ENCODE measurements at places on chromosomes 6 and 20. TPM values are rescaled to one million over a fixed set of nuclear protein-coding genes. Genes with fewer than 3 reads are reported as not detected.

Gene HDGFL1
- not detected for total RNA-seq

Gene LPA
- total RNA-seq: not detected

Gene SPTLC3
- 0.08 TPM for total RNA-seq

Gene IL17A
- total RNA-seq: 0.61 TPM

Gene TJAP1
- total RNA-seq: 45.8 TPM

Gene KIF16B
- 3.2 TPM for total RNA-seq

Gene ORC3
- 34.8 TPM for total RNA-seq

Gene ETV7
- 0.38 TPM for total RNA-seq

Gene BFSP1
- total RNA-seq: 0.34 TPM

Gene BPIFB6
- not detected for total RNA-seq

Measured in activated CD8-positive, alpha-beta memory T cell treated with anti-CD3 and anti-CD28 coated beads for 36 hours (primary cell).